ENCODE measurements at places on chromosomes 11 and 22. TPM values are rescaled to one million over a fixed set of nuclear protein-coding genes. Genes with fewer than 3 reads are reported as not detected.

GRCh38 chr22:50612528-50613221 lies 12.1 kb downstream of the MAPK8IP2 start:
- no peak for DNase-seq
- H3K4me1 ChIP-seq = peaks cover 22% of the 10 kb centered on the region
- H3K27ac ChIP-seq = peak overlapping the region; percentile 28
- H3K36me3 ChIP-seq = no peaks in the 10 kb centered on the region
- no peak overlapping the region for H3K4me3 ChIP-seq

MN1 gene
- total RNA-seq = not detected

DDX10 gene
- total RNA-seq = 39.5 TPM

DNA sequence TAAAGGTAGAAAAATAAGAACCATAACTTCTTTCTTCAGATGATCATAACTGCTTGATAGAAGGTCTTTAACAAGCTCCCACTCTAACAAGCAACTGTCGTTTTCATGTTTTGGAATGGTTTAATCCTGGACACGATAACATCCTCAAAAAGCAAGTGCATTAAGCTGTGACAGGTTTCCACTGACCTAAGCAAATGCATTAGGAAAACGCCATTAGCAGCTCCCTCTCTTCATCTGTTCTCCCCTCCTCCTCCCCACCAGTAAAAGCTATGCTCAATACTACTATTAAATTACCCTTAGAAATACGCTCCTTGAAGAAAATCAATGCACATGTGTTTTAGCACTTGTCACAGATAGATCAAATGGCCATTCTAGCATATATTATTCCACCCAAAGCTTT lies 729.4 kb downstream of the OPCML start:
- H3K36me3 ChIP-seq = no peaks in the 10 kb centered on the region
- no peak overlapping the region for H3K4me3 ChIP-seq
- H3K27ac ChIP-seq = no peak overlapping the region
- no peak for DNase-seq
- peaks cover 1% of the 10 kb centered on the region for H3K27me3 ChIP-seq
- H3K4me1 ChIP-seq = no peaks in the 10 kb centered on the region

TCN2 gene
- not detected for total RNA-seq

SMC1B gene
- not detected for total RNA-seq

DNA sequence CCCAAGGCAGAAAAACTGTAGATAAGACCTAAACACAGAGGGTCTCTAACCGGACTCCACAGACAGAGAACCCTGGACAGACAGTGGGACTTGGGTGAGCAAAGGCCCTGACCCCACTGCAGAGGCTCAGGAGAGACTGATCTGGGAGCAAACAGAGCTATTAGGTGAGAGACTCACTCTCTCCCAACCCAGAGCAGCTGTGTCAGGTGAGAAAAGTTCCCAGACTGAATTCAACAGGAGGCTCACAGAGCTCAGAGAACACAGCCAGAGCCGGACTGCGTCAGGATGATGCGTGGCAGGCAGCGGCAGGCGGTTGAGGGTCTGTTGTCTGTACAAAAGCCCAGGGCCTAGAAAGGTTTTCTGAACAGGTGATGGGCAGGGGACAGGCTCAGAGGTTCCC lies 5.5 kb downstream of the RFPL2 start:
- no peaks in the 10 kb centered on the region for H3K36me3 ChIP-seq
- H3K27me3 ChIP-seq = peaks cover 9% of the 10 kb centered on the region
- DNase-seq = no peak
- H3K27ac ChIP-seq = no peak overlapping the region

- peaks cover 8% of the 10 kb centered on the region for H3K4me1 ChIP-seq
- peaks cover 14% of the 10 kb centered on the region for H3K36me3 ChIP-seq
- no peak overlapping the region for H3K4me3 ChIP-seq
- no peaks in the 10 kb centered on the region for H3K27me3 ChIP-seq
- no peak overlapping the region for H3K27ac ChIP-seq
Measured at GRCh38 chr11:130109386-130109785, 39.7 kb downstream of the APLP2 start.

GRCh38 chr11:92663539-92663938 lies 305.9 kb upstream of the MTNR1B start:
- H3K36me3 ChIP-seq = no peaks in the 10 kb centered on the region
- no peak overlapping the region for H3K4me3 ChIP-seq
- no peak for DNase-seq
- H3K27ac ChIP-seq = no peak overlapping the region
- H3K27me3 ChIP-seq = no peaks in the 10 kb centered on the region

- H3K36me3 ChIP-seq = no peaks in the 10 kb centered on the region
- H3K27ac ChIP-seq = no peak overlapping the region
- H3K4me3 ChIP-seq = no peak overlapping the region
- peaks cover 12% of the 10 kb centered on the region for H3K27me3 ChIP-seq
- DNase-seq = peak; percentile 57
- 0 out of 2 replicates have a peak, but pooled peaks cover 4% of the 10 kb centered on the region for H3K4me1 ChIP-seq
Measured at GRCh38 chr11:119155733-119156492, 7.1 kb downstream of the ABCG4 start.

OMP gene
- total RNA-seq = not detected

- H3K27ac ChIP-seq = no peak overlapping the region
- H3K4me3 ChIP-seq = no peak overlapping the region
- no peaks in the 10 kb centered on the region for H3K36me3 ChIP-seq
- H3K4me1 ChIP-seq = peaks cover 47% of the 10 kb centered on the region
- no peaks in the 10 kb centered on the region for H3K27me3 ChIP-seq
- peak; percentile 82 for DNase-seq
Measured at GRCh38 chr22:18035751-18036150, 11.4 kb upstream of the MICAL3 start.

TUB gene
- total RNA-seq = 5.6 TPM

- peaks cover 18% of the 10 kb centered on the region for H3K4me1 ChIP-seq
- no peak overlapping the region for H3K27ac ChIP-seq
- H3K36me3 ChIP-seq = no peaks in the 10 kb centered on the region
- no peak overlapping the region for H3K4me3 ChIP-seq
- no peak for DNase-seq
Measured at GRCh38 chr22:36117053-36117554, 43.5 kb downstream of the APOL3 start.

- H3K4me1 ChIP-seq = no peaks in the 10 kb centered on the region
- H3K4me3 ChIP-seq = no peak overlapping the region
- H3K36me3 ChIP-seq = no peaks in the 10 kb centered on the region
- H3K27ac ChIP-seq = no peak overlapping the region
- H3K27me3 ChIP-seq = peaks cover 8% of the 10 kb centered on the region
Measured at GRCh38 chr11:134624166-134624920, 212.3 kb upstream of the B3GAT1 start.

- H3K36me3 ChIP-seq = peaks cover 15% of the 10 kb centered on the region
- peaks cover 16% of the 10 kb centered on the region for H3K4me1 ChIP-seq
- H3K4me3 ChIP-seq = no peak overlapping the region
- no peaks in the 10 kb centered on the region for H3K27me3 ChIP-seq
- H3K27ac ChIP-seq = no peak overlapping the region
Measured at GRCh38 chr22:46726066-46726985, 11.7 kb downstream of the CERK start.

RHOD gene
- total RNA-seq = 0.27 TPM

- no peaks in the 10 kb centered on the region for H3K4me1 ChIP-seq
- H3K36me3 ChIP-seq = no peaks in the 10 kb centered on the region
- no peak overlapping the region for H3K4me3 ChIP-seq
- H3K27ac ChIP-seq = no peak overlapping the region
- H3K27me3 ChIP-seq = no peaks in the 10 kb centered on the region
- no peak for DNase-seq
Measured at GRCh38 chr11:115291325-115291724, 212.9 kb downstream of the CADM1 start.

GRCh38 chr22:25357606-25358420 lies 138.4 kb downstream of the CRYBB2 start:
- no peak for DNase-seq
- H3K27me3 ChIP-seq = no peaks in the 10 kb centered on the region
- no peaks in the 10 kb centered on the region for H3K4me1 ChIP-seq
- H3K36me3 ChIP-seq = peaks cover 32% of the 10 kb centered on the region
- no peak overlapping the region for H3K4me3 ChIP-seq

APOA4 gene
- 1.8 TPM for total RNA-seq

YAP1 gene
- total RNA-seq = 91.0 TPM

DNA sequence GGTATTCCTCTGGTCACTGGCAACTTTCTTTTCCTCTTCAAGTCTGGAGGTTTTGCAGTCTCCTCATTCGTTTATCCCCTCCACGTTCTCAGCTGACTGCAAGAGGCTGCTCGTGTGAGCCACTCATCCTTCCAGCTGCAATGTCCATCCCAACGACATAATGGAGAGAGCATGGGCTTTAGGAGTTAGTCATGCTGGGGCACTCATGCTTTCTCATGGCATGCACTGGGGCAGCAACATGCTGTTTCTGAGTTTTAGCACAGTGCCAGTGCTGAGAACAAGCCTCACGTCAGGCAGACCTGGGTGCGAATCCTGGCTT lies 7.1 kb downstream of the DCPS start:
- H3K27ac ChIP-seq = no peak overlapping the region
- DNase-seq = no peak
- no peaks in the 10 kb centered on the region for H3K27me3 ChIP-seq
- H3K4me3 ChIP-seq = no peak overlapping the region
- peaks cover 17% of the 10 kb centered on the region for H3K36me3 ChIP-seq

Measured in HepG2 (cell line).